Activated CD4-positive, alpha-beta T cell treated with anti-CD3 and anti-CD28 coated beads, Interleukin-2, Interleukin-6, amounts not matched to agents 100 ng/mL and 50 ng/mL, durations not matched to agents 16 hours and 8 hours (primary cell): ENCODE measurements at places on chromosomes 16 and 17.
A peak's percentile ranks its signal among the peaks of the same experiment; 100 is the strongest.

GRCh38 chr17:1376061-1376460, 24.0 kb downstream of the YWHAE start:
- peak; percentile 24 for DNase-seq

GRCh38 chr16:66478733-66479511, 51.8 kb downstream of the BEAN1 start:
- DNase-seq = peak; percentile 92

DNA sequence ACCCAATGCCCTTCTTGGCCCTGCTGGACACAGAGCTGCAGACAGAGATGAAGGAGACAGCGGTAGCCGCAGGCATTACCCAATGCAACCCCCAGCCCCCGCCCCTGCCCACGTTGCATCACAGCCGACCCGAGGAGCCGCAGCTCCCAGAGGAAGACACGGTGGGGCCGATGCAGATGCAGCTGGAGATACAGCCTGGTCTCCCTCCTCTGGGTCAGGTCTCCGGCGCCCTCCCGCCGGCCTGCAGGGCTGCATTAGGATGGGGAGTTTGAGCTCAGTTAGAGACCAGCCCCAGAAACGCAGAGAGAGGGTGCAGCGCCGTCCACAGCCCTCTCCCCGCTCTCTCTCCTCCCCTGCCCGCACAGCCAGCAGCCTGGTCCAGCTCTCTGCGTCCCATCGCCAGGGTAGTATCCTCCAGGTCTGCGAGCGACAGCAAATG, 19.4 kb upstream of the UBE2I start:
- DNase-seq = no peak

- peak; percentile 97 for DNase-seq
Measured at GRCh38 chr17:44324571-44325275, at the start of gene SLC25A39. SLC25A39 (minus strand) TSS chr17:44324823; CDS start chr17:44323562, 1,261 bp downstream.

- DNase-seq = no peak
Measured at GRCh38 chr17:15482476-15482875, 15.1 kb upstream of the CDRT4 start.

DNA sequence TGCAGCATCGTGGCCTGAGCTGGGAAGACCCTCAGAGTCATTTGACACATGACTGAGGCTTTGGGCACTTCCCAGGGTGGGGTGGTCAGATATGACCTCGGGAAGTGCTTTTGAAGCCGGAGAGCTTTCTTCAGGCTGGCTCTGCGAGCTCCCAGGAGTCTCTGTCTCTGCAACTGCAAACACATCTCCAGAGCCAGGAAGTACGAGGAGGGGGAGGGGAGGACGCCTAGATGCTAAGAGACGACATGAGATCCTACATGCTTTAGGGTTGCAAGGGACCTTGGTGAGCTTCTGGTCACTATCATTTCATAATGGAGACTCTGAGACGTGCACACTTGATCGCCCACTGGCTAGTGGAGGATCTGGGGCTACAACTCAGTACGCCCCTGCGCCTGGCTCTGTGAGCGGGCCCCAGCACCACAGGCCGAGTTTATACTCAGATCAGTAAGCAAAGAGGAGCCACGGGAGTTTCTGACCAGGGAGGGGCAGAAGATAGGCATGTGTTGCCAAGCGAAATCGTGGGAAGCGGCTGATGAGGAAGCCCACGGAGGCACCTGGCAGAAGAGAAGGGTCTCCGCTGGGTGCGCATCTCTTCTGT, 527 bp upstream of the MGAT5B start:
- DNase-seq = no peak

GRCh38 chr17:74769266-74769855, 6.8 kb downstream of the NAT9 start:
- DNase-seq = no peak

DNA sequence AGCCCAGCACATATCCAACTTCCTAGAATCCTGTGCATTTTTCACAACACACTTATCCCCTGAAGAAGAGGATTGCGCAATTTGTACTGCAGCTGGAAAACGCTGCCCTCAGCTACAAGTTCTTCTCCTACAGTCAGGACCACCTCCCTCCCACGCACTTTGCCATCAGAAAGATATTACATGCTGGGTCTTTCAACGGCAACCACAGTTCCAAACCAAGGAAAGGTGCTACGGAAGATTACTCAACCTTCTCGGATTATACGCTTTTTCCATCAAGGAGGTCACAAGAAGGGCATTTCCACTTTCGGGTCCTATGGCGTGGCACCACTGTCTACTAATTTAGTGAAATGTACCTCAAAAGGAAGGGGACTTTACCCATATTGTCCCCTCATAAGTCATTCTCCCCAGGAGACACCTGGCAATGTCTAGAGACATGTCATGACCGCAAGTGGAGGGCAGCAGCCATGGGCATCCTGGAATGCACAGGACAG, 35.2 kb downstream of the USP7 start:
- peak; percentile 64 for DNase-seq

DNA sequence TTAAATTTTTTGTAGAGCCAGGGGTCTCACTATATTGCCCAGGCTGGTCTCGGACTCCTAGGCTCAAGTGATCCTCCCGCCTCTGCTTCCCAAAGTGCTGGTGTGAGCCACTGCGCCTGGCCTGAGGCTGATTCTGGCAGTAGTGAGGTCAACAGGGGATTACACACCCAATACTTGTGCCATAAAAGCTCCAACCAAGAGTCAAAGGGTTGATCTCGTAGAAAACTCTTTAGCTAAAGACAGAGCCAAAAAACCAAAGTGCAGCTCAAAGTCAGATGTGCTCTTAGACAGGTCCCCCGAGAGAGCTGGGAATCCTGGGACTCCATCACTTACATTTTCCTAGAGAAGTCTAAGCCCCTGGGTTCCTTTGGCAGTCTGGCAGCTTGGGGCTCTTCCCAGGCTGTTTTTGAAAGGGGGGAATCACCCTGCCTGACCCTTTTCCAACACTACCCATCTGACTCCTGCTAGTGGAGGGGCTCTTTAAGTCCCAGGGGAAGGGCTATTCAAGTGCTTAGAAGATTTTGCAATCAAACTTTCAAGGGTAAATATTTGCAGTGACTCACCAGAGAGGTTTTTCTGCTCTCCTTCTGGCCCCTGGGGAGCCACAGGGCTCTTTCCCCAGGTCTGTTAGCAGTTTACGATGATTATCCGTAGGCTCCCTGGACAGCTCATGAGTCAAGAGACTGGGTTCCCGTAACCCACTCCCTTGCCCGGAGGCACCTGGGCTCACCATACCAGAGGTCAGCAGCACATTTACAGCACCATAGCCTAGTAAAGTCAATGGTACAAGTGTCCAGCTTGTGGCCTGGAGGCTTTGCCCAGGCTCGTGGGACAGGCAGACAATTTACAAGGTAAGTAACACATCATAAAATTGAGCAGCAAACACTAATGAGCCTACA, 408.7 kb downstream of the SLC39A11 start:
- DNase-seq = no peak

DNA sequence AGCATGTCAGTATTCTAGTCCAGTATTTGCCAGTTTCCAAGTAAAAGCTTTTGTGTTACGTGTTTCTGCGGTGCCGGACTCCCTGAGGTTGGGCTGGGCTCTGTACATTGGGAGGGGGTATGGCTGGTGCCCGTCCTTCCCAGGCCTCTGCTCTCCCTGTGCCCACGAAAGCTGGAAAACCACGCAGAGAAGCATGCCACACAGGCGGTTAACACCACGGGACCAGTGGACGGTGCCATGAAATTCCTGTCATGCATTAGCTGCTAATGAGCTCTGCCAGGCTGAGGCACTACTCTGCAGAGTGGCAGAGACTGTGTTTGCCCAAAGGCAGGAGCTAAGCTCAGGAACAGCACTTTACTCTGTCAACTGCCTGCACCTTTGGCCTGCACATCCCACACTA, 8.1 kb downstream of the SMIM5 start:
- no peak for DNase-seq

- no peak for DNase-seq
Measured at GRCh38 chr16:15640966-15641365, 2.0 kb downstream of the MARF1 start.

GRCh38 chr16:14475370-14476139, 154.5 kb downstream of the PARN start:
- no peak for DNase-seq

- no peak for DNase-seq
Measured at GRCh38 chr16:83652943-83653342, 154.8 kb upstream of the HSBP1 start.
